ENCODE measurements at places on chromosomes 7 and 10.

DNA sequence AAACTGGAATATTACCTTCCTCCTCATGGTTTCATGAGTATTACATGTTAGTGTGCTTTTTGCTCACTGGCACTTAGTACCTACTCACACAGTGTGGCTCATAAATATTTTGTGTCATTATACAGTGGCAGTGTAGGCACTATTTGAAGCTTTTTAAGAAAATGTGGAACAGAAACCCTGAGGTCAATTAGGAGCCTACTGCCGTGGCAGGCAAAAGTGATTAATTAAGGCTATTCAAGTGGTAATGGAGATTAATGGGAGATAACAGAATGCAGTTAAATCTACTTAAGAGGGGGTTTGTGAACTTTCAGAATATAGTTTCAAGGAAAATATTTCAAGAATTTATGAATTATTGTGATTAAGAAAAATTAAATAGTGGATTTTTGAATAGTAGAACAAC, 277.6 kb downstream of the HGF start:
- no peak for DNase-seq

GRCh38 chr7:69374044-69374425, 224.2 kb upstream of the AUTS2 start:
- no peak for DNase-seq

DNA sequence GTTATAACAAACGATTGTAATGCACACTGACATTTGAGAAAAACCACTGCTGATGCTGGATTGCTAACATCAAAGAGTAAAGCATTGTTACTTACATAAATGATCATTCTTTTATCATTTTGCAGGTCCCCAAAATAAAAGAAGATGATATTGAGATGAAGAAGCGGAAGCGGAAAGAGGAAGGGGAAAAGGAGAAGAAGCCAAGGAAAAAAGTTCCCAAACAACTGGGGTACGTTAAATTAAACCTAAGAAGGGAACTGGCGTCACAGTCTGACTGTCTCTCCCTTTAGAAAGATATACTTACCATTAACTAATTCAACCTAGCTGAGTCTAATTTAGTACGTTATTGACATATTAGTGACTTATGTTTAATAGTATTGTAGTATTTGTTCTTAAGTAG, 28.1 kb downstream of the UBN2 start:
- no peak for DNase-seq

DNA sequence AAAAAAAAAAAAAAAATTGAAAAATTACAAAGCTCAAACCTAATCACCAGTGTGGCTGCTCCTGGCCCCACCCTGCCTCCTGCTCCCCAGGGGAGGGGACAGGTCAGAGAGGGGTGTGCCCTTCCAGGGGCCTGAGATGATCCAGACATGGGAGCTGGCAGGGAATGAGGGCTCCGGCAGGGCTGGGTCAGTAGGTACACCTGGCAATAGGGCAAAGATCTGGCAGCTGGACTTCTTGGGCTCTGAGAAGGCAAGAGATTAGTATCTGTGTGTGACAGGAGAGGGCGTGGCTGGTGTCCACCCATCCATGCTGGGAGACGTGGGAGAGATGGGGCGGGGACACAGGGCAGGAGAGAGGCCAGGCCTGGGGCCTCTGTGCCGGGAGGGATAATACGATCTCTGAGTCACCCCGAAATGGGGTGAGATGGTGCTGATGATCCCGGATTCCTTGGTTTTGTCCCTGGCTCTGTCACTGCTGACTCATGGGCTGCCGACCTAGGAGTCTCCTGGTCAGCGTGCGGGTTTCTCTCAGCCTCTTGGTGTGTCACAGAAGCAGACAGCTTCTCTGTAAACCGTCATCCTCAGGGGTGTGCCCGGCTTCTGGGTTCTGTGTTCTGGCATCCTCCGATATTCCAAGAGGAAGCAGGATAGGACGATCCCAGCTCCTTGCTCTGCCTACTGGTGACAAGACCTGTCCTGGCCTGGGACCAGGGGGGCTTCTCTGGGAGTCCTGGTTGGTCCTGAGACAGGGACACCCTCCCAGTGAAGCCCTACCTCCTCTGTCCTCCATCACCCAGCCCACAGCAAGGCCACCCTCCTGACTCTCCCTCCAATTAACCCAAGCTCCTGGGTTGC, 8.2 kb upstream of the CLDN4 start:
- DNase-seq, result no peak

GRCh38 chr7:158541346-158542010, 46.1 kb downstream of the PTPRN2 start:
- no peak for DNase-seq

GRCh38 chr10:29734962-29735627, 100.3 kb upstream of the SVIL start:
- no peak for DNase-seq

- DNase-seq, result no peak
Observed at GRCh38 chr10:132300582-132300981, 7.2 kb downstream of the STK32C start.

DNA sequence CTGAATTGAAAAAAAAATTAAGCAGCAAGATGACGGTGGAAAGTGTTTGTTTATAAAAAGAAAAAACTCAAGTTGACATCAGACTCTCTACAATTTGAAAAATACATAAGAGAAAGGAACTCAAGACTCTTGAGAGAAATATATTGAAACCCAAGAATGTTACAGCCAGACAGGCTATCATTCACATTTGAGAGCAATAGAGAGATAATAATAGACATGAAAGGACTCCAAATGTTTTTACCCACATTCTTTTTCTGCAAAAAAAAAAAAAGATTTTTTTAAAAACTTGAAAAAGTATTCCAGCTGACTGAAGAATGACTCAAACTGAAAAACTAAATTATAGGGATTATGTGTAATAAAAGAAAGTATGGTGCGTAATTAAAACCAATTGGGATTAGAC, 532.4 kb downstream of the INHBA start:
- DNase-seq, result no peak

DNA sequence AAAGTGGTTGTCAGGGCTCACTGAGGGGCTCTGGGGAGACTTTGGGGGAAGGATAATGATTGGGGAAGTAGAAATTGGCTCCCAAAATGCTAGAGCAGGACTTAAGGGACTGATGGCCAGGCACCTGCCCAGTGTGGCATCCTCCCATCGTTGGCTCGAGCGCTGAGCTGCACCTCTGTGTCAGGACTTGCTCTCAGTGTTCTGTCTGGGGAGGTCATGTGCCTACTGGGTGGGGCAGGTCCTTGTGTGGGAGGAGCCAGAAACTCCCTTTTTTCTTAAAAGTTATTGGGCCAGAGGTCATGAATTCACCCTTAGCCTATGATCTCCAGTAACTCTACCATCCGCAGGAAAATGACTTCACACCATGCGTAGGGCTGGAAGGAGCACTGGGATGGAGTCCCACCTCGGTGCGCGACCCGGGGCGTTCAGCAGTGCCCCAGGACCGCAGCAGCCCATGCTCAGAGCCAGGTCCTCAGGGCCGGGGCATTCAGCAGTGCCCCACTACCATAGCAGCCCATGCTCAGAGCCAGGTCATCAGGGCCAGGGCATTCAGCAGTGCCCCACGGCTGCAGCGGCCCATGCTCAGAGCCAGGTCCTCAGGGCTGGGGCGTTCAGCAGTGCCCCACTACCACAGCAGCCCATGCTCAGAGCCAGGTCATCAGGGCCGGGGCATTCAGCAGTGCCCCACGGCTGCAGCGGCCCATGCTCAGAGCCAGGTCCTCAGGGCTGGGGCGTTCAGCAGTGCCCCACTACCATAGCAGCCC, 221.9 kb downstream of the EBF3 start:
- DNase-seq, result no peak

DNA sequence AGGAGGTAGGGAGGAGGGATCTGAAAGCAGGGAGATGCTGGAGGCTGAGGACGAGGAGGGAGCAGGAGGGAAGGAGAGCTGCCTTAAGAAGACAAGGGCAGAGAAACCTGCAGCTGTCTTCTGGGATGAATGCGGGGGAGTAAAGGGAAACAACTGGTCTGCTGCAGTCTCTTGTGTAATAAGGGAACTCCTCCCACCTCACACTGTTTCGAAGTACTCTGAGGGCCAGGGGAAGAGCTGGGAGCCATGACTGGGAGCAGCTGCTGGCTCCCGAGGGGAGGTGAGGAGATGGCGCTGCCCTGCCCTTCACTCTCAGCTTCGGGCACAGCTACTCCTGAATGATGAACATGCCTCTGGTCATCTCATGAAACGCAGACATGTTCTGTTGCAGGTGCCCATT, 65.1 kb downstream of the CLEC2L start:
- DNase-seq, result no peak

DNA sequence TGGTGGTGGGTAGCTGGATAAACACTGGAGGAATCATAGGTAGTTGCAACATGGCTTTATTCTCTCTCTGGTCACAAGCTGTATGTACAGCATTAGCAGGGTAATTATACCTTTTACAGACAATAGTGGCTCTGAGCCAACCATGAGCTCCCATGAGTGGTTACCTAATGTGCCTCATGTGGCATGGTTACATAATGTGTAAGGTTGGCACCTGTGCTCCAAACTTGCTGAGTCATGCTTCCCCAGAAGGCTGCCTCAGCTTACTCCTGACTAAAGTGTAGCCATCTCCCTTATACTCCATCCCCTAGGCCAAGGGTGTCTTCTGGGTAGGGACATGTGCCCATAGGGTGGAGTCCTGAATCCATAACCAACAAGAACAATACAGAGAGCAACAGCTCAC, 345.3 kb upstream of the SEMA3C start:
- DNase-seq, result no peak

DNA sequence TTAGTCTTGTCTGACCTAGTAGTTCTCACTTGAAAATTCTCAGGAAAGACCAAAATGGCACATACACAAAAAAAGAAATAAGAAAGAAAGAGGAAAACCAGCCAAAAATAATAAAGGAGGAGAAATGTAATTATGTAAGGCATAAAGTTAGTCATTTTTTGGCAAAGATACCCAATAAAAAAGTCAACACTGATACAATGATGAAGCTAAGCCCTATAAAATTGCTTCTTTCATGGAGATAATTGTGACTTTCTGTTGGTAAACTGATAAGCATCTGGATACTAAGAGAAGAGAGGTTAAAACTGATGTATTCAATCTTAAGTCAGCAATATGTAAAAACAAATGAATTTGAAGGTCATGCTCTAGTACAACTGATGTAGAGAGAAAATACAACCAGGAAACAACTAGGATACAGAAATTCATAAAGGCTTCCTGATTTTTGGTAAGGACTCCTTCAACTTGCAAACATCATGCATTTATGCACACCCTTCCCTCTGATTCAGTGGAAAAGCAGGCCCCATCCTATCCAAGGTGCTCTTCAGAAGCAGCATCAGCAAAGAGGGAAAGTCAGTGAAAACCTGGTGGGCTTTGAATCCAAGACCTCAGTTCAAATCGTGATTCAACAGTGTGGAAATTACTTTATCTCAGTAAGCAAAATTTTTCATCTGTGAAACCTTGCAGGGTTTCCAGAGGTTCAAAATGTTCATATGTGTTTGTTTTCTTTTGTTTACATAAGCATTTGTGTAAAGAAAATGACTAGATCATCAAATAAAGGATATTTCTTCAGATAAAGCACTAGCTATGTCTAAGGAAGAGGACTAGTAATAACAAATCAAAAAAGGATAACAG, 32.6 kb downstream of the IMMP2L start:
- DNase-seq, result no peak

GRCh38 chr10:23373156-23373555, 28.6 kb upstream of the C10orf67 start:
- no peak for DNase-seq
